ENCODE measurements at places on chromosomes 11 and 22. TPM values are rescaled to one million over a fixed set of nuclear protein-coding genes. Genes with fewer than 3 reads are reported as not detected.

Gene CADM1
- 3.8 TPM for polyA plus RNA-seq

Gene FJX1
- polyA plus RNA-seq, result 5.0 TPM

Gene LIN7C
- polyA plus RNA-seq, result 7.2 TPM

Gene MOV10L1
- 0.18 TPM for polyA plus RNA-seq

Gene ZDHHC24
- polyA plus RNA-seq, result 5.9 TPM

Gene HBB
- 0.41 TPM for polyA plus RNA-seq

Gene PKP3
- 353 TPM for polyA plus RNA-seq

Gene DRICH1
- 0.15 TPM for polyA plus RNA-seq

Gene ANO3
- polyA plus RNA-seq, result 0.01 TPM

Gene WNT7B
- polyA plus RNA-seq, result 6.8 TPM
